ENCODE measurements at places on chromosomes 16 and 17.

DNA sequence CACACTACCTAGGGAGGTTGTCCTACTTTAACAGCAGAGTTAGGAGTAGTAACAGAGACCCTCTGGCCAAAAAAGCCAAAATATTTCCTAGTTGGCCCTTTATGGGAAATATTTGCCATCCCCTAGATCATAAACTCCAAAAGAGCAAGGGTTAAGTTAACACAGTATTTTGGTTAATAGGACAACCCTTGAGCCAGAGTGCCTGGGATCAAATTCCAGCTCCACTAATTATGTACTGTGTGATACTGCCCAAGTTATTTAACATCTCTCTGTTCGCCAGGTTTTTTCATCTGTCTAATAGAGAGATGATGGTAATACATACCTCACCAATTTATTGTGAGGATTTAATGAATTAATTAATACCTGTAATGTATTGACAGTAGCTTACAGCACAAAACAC is 767.4 kb downstream of the KCNJ2 start:
- H3K36me3 ChIP-seq = no peaks in the 10 kb centered on the region
- H3K4me3 ChIP-seq = no peak overlapping the region
- no peak for DNase-seq
- no peak overlapping the region for H3K27ac ChIP-seq
- H3K4me1 ChIP-seq = peaks cover 12% of the 10 kb centered on the region

DNA sequence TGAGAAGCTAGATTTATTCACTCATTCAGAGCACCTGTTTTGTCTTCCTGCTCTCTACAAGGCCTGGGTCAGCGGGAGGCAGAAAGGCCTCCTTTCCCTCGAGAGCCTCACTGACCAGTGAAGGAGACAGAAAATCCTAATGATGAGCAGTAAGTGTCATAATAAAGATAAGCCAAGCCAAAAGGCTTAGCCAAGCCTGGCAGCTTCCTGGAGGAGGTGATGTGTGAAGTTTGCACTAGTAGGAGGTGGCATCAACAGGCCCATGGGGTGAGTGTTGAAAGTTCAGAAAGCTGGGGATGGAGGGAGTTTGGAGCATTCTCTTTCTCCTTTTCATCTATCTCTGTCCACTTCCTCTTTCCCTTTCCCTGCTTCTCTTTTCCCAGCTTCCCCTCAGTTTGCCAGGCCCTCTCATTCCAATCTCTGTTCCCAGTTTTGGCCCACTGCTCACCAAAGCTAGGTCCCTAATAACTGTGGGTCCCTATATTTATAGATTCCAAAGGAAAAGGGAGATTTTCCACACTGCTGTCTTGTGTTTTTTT is 16.5 kb upstream of the SPNS3 start:
- no peak overlapping the region for H3K27ac ChIP-seq
- DNase-seq = no peak
- peaks cover 4% of the 10 kb centered on the region for H3K4me1 ChIP-seq
- no peaks in the 10 kb centered on the region for H3K36me3 ChIP-seq
- no peak overlapping the region for H3K4me3 ChIP-seq
- no peaks in the 10 kb centered on the region for H3K27me3 ChIP-seq

GRCh38 chr17:78676412-78677302 is 99.5 kb upstream of the DNAH17 start:
- no peaks in the 10 kb centered on the region for H3K27me3 ChIP-seq
- no peak for DNase-seq
- H3K36me3 ChIP-seq = peaks cover 58% of the 10 kb centered on the region
- H3K4me1 ChIP-seq = peaks cover 80% of the 10 kb centered on the region
- H3K27ac ChIP-seq = peak overlapping the region; percentile 44

GRCh38 chr16:72705801-72706200 is 342.1 kb downstream of the ZFHX3 start:
- no peak overlapping the region for H3K27ac ChIP-seq
- DNase-seq = no peak
- H3K27me3 ChIP-seq = no peaks in the 10 kb centered on the region
- no peaks in the 10 kb centered on the region for H3K4me1 ChIP-seq
- no peak overlapping the region for H3K4me3 ChIP-seq
- peaks cover 4% of the 10 kb centered on the region for H3K36me3 ChIP-seq

- H3K27ac ChIP-seq = peak overlapping the region; percentile 61
- H3K4me1 ChIP-seq = peaks cover 21% of the 10 kb centered on the region
- H3K4me3 ChIP-seq = no peak overlapping the region
- no peaks in the 10 kb centered on the region for H3K27me3 ChIP-seq
- H3K36me3 ChIP-seq = no peaks in the 10 kb centered on the region
- DNase-seq = no peak
Observed at GRCh38 chr17:16477255-16477654, 14.7 kb downstream of the LRRC75A start.

- H3K27me3 ChIP-seq = no peaks in the 10 kb centered on the region
- H3K4me3 ChIP-seq = no peak overlapping the region
- no peaks in the 10 kb centered on the region for H3K4me1 ChIP-seq
Observed at GRCh38 chr17:44417553-44417952, 28.1 kb upstream of the ITGA2B start.

- no peaks in the 10 kb centered on the region for H3K36me3 ChIP-seq
- DNase-seq = peak; percentile 70
- no peaks in the 10 kb centered on the region for H3K4me1 ChIP-seq
- no peaks in the 10 kb centered on the region for H3K27me3 ChIP-seq
- H3K27ac ChIP-seq = no peak overlapping the region
Observed at GRCh38 chr17:27747462-27748359, 52.6 kb downstream of the NOS2 start.

DNA sequence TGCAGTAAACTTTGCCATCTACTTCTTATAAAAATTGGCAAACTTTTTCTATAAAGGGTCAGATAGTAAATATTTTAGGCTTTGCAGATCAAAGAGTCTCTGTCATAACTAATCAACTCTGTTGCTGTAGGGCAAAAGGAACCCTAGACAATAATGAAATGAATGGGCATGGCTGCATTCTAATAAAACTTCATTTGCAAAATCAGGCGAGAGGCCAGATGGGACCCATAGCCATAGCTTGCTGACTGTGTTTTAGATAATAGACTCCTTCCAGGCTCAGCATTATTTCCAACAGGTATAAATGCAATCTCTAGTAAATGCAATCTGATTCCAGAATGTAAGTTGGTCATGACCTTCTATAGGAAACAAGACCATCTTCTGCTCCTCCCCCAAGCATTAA is 490.7 kb downstream of the TOX3 start:
- no peak for DNase-seq
- peaks cover 37% of the 10 kb centered on the region for H3K27me3 ChIP-seq
- H3K36me3 ChIP-seq = no peaks in the 10 kb centered on the region
- H3K4me3 ChIP-seq = no peak overlapping the region
- no peak overlapping the region for H3K27ac ChIP-seq

DNA sequence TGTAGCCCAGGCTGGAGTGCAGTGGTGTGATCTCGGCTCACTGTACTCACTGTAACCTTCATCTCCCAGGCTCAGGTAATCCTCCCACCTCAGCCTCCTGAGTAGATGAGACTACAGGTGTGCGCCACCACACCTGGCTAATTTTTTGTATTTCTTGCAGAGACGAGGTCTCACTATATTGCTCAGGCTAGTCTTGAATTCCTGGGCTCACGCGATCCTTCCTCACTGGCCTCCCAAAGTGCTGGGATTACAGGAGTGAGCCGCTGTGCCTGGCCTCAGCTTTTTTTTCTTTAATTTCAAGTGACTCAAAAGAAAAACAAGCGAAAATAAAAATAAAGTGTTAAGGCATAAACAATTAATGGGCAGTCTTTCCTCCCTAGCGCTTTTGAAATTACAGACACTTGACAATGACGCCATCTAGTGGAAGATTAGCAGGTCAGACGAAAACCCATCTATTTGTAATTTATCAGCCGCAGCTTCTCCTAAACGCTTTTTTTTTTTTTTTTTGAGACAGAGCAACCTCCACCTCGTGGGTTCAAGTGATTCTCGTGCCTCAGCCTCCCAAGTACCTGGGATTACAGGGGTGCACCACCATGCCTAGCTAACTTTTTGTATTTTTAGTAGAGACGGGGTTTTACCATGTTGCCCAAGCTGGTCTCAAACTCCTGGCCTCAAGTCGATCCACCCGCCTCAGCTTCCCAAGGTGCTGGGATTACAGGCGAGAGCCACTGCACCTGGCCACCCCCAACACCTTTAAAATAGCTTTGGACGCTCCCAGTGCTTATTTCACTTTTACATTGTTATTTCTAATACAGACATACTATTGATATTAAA is 28.1 kb upstream of the PECAM1 start:
- peaks cover under 1% of the 10 kb centered on the region for H3K4me1 ChIP-seq
- DNase-seq = no peak
- H3K27ac ChIP-seq = no peak overlapping the region
- no peak overlapping the region for H3K4me3 ChIP-seq
- peaks cover 9% of the 10 kb centered on the region for H3K27me3 ChIP-seq

- peak overlapping the region; percentile 40 for H3K27ac ChIP-seq
- no peaks in the 10 kb centered on the region for H3K36me3 ChIP-seq
- H3K4me1 ChIP-seq = peaks cover 26% of the 10 kb centered on the region
- H3K4me3 ChIP-seq = no peak overlapping the region
- DNase-seq = no peak
- H3K27me3 ChIP-seq = no peaks in the 10 kb centered on the region
Observed at GRCh38 chr17:57605675-57606105, 139.4 kb downstream of the CCDC182 start.
